ENCODE measurements at places on chromosomes 1 and 21.

DNA sequence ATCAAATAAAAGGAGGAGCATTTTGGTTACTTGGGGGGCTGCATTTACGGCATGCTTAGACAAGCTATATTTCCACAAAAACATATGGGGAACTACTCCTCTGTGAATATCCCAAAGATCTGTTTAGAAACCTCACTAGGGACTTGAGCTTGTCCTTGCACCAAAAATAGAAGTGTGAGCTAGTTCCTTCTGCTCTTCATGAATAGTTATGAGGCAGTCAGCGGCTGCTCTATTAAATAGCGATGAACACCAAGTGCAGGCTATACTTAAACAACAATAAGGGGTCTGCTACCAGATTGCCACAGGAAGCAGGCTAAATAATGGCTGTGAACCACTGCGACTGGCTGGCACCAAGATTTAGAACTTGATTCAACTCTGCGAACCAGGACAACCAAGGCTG is 190.1 kb downstream of the PCP4 start:
- DNase-seq = no peak

GRCh38 chr1:50970509-50970887 is 453 bp downstream of the CDKN2C start:
- no peak for DNase-seq

DNA sequence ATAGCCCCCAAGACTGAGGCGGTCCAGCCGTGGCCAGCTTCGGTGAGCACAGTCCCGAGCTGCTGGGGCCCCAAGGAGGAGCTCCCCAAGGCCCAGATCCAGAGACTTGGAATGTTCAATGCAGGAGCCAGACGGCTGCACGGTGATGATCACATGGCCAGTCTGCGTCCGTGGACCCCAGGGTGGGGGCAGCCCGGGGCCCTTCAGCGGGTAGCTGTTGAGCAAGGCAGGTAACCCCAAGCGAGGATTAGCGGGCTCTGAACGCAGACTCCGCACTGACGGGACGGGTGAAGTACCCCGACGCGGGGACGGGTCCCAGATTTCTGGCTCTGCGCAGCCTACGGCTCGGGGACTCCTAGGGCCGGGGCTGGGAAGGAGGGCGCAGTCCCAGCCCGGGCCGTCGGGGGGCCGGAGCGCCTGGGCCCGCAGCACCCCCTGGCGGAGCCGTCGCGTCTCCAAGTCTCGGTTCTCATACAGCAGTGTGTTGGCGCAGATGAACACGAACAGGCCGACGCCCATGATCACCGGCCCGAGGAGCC is 2.7 kb downstream of the TMEM200B start:
- peak; percentile 76 for DNase-seq

DNA sequence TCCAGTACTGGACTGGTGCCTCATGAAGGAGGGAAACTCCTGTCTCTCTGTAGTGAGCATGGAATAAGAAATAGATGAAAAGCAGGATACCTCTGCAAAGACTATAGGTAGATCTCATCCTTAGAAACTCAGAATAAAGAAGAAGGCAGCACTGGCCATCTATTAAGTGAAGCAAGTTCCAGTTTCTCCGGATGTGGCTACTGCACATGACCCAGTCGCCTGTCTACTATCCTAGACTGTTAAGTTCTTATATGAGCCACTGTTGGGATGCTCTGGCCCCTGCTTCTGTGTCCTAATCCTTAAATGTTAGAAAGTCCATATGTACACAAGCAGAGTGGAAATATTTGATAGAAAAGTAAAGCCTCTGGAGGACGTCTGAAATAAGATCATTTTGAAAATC is 2.2 kb downstream of the FASLG start:
- no peak for DNase-seq

DNA sequence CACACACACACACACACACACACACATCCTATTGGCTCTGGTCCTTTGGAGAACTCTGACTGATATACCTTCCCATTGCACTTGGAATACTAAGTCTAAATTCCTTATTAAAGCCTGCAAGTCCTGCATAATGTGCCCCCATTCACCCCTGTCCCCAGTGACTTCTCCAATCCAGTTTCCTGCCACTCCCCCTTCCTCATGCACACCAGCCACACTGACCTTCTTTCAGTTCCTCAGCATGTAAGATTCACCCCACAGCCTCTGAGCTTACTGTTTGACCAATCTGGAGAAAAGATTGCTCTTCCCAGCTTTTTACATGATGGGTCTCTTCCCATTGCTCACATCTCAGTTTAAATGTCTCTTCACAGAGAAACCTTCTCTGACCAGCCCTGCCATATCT is 146.6 kb downstream of the TBX15 start:
- DNase-seq = no peak

DNA sequence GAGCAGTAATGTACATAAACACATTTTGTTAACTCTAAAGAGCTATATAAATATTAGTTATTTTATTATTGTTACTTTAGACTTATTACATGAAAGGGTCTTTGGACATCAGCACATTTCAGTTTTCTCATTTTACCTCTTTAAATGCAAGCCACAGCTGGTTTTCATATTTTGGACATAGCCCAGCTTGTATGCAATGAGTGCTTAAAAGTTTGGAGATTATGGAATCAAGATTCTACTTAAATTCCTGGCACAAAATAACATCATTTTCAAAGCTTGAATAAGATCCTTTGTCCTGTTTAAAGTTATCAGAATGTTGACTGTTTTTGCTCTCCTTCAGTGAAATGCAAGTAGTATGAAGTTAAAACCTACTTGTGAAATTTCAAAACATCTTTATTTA is 15.5 kb upstream of the LEPR start:
- DNase-seq = no peak

GRCh38 chr1:214550013-214550856 is 1.2 kb downstream of the PTPN14 start:
- DNase-seq = no peak

GRCh38 chr1:118437664-118438063 is 252.6 kb upstream of the SPAG17 start:
- no peak for DNase-seq

DNA sequence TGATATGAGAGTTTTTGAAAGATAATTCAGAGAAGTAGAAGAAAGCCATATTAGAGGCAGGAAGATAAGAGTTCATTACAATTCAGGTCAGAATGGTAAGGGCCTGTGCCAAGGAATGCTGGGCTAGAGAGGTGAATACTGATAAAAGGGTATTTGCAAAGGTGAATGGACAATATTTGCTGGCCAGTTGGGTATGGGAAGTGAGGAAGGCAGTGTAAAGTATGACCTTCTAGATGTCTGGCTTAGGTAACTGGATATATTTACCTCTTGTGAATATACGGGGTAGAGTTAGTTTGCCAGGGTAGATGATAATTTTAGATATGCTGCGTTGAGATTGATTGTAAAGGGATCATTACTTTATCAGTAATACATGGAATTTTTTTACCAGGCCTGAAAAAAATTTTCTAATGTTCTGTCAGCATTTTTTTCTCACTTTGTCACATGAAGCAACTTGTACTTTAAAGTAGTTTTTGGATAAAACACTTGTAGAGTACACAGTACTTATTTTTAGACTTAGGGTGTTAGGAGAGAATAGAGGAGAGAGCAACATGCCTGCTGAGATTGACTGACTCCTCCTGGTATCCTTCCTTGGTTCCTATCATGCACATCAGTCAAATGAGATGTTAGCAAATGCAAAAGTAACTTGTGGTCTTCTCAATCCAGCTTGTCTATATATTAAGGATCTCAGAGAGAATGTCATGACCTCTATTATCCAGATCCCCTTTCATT is 14.1 kb downstream of the RTCA start:
- no peak for DNase-seq

DNA sequence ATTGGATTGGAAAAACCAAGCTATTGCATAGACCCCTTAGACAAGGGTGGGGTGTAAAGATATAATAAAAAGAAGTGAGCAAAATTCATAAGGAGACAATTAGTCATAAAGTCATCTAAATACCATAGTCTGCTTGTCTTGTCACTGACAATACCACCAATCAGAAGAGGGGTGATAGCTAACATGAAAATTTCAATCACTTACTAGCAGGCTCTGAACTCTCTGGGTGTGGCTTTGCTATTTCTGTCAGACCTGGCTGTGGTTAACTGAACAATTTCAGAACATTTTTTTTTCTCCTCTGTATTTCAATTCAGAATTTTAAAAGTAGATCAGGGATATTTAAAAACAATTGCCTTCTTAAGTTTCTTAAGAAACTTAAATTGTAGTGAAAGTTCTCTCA is 158.5 kb upstream of the PRMT6 start:
- DNase-seq = no peak

DNA sequence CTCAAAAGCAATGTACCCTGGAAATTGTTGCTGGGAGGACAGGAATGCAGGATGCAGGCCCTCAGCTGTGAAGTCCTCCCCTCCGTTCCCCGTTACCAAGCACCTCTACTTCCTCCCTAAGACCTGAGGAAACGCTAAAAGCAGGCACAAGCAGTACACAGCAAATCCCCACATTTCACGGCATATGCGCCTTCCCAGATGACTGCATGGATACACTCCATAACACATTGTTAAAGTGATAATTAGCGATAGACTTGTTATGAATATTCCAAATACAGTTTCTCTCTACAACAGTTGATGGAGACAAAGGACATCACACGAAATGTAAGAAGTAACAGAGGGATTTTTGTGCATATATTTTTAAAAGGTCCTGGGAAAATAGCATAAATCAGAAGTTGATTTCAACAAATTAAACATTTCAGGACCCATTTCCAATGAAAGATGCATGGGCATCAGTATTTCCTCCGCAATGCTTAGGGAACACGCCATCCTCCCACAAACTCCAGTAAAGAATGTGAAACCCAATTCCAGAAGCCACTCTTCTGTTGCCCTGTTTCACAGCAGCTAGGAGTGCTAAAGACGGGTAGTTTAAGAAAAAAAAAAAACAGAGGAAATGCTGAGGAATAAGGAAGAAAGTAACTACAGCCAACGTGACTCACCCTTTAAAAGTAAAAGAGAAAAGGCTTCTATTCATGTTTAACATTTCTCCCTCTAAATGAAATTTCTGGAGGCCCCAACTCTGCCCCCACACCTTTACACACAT is 75.5 kb downstream of the HIVEP3 start:
- peak; percentile 18 for DNase-seq

DNA sequence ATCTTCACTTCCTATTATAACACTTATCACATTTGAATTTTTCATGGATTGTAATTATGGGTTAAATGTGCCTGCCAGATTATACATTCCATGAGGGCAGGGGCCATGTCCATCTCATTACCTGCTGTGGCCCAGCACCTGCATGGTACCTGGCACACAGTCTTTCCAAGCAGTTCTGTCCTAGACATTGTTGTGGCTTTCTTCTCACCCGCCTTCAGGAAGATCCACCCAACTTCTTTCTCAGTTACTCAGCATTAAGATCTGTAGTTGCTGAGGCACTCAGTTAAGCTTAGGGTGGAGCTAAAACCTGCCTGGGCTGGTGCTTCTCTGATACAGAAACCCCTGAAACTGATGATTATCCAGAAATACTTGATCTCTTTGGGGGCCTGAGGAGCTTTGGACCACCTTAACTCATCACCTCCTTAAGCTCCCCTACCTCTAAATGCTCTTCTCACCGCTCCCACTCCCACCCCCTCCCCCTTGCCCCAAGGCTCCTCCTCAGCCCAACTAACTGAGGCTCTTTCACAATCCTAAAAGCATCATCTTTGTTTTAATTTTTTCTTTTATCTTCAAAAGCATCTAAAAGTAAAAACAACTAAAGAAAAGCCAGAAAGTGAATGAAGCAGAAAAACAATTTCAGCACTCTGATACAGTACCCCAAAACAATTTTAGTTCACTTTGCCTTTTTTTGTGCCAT is 190.6 kb downstream of the FGGY start:
- DNase-seq = no peak

DNA sequence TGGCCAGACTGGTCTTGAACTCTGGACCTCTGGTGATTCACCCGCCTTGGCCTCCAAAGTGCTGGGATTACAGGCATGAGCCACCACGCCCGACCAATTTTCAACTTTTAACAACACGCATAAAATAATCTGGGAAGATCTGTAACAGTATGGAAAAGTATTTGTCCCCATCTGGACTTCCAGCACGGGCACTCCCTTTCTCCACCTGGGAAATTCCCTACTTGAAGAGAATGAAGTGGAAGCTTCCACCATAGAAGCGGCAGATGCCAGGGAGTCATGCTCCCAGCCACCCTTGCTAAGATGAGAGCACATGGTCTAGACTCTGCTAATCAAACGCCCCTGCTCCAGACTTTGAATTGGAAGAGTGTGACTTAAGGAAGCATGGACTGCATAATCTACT is 9.0 kb upstream of the GPR137B start:
- no peak for DNase-seq

GRCh38 chr1:34777519-34778321 is 3.3 kb upstream of the GJB3 start:
- DNase-seq = no peak

Measured in hematopoietic multipotent progenitor cell (in vitro differentiated cells).